ENCODE measurements at places on chromosomes 4 and X. TPM values are rescaled to one million over a fixed set of nuclear protein-coding genes. Genes with fewer than 3 reads are reported as not detected.

The KLB gene
- total RNA-seq = not detected

The FAM47A gene
- not detected for total RNA-seq

The GIMD1 gene
- total RNA-seq = not detected

The JADE3 gene
- 14.0 TPM for total RNA-seq

The NXF2B gene
- 0.74 TPM for total RNA-seq

The COL4A6 gene
- total RNA-seq = 0.05 TPM

The CCSER1 gene
- 15.7 TPM for total RNA-seq

The MAGEA9B gene
- not detected for total RNA-seq

The CTAG1B gene
- total RNA-seq = not detected

The NLGN3 gene
- total RNA-seq = 3.1 TPM

The CLDN22 gene
- not detected for total RNA-seq

The TEX11 gene
- not detected for total RNA-seq

The DGKQ gene
- total RNA-seq = 26.2 TPM

The XAGE1B gene
- total RNA-seq = not detected

The AFP gene
- total RNA-seq = not detected

The MAGEB2 gene
- total RNA-seq = not detected

The NPY2R gene
- total RNA-seq = not detected

The SLC9B2 gene
- 14.4 TPM for total RNA-seq

The MAGEE1 gene
- total RNA-seq = 7.1 TPM

The BCORL1 gene
- 14.7 TPM for total RNA-seq

The CORIN gene
- 0.32 TPM for total RNA-seq

The NMU gene
- total RNA-seq = 9.4 TPM

The DMRTC1 gene
- 1.4 TPM for total RNA-seq

The NONO gene
- total RNA-seq = 696 TPM

The AFAP1 gene
- total RNA-seq = 528 TPM

The UPF3B gene
- 10.9 TPM for total RNA-seq

Measured in glutamatergic neuron (in vitro differentiated cells).